ENCODE measurements at places on chromosomes 7 and 10.

- DNase-seq, result no peak
Observed at GRCh38 chr7:147723536-147723935, 867.0 kb upstream of the C7orf33 start.

- no peak for DNase-seq
Observed at GRCh38 chr7:151484971-151485707, 34.6 kb downstream of the RHEB start.

- DNase-seq, result no peak
Observed at GRCh38 chr10:77867124-77867719, 59.3 kb downstream of the DLG5 start.

GRCh38 chr10:59127991-59128390, 48.5 kb upstream of the PHYHIPL start:
- DNase-seq, result no peak

GRCh38 chr7:17070231-17070708, 188.5 kb upstream of the AGR3 start:
- no peak for DNase-seq

Data from activated CD8-positive, alpha-beta memory T cell treated with anti-CD3 and anti-CD28 coated beads, Interleukin-2, amount 50 U/mL, for 48 hours (primary cell).